ENCODE measurements at places on chromosomes 5 and 9. TPM values are rescaled to one million over a fixed set of nuclear protein-coding genes. Genes with fewer than 3 reads are reported as not detected.

The ANKRD33B gene
- 1.3 TPM for total RNA-seq

The PHF24 gene
- total RNA-seq = not detected

The ZNF462 gene
- total RNA-seq = 6.5 TPM

The BARHL1 gene
- total RNA-seq = not detected

The PCDHA2 gene
- 0.72 TPM for total RNA-seq

The SOX30 gene
- total RNA-seq = not detected

The GFI1B gene
- total RNA-seq = not detected

The GARIN3 gene
- not detected for total RNA-seq

The PCDHB5 gene
- total RNA-seq = 1.0 TPM

The SPATA31A3 gene
- not detected for total RNA-seq

The RABGAP1 gene
- total RNA-seq = 25.0 TPM

The PDCD1LG2 gene
- 1.9 TPM for total RNA-seq

The OBP2B gene
- not detected for total RNA-seq

The STARD4 gene
- total RNA-seq = 67.1 TPM

The NOXA1 gene
- total RNA-seq = not detected
